ENCODE measurements at places on chromosomes 7 and 10. TPM values are rescaled to one million over a fixed set of nuclear protein-coding genes. Genes with fewer than 3 reads are reported as not detected.
A peak's percentile ranks its signal among the peaks of the same experiment; 100 is the strongest.

GRCh38 chr10:23172429-23173213 is 19.5 kb upstream of the PTF1A start:
- no peak for DNase-seq

- no peak for DNase-seq
Observed at GRCh38 chr7:36852931-36853330, 128.6 kb upstream of the AOAH start.

DNA sequence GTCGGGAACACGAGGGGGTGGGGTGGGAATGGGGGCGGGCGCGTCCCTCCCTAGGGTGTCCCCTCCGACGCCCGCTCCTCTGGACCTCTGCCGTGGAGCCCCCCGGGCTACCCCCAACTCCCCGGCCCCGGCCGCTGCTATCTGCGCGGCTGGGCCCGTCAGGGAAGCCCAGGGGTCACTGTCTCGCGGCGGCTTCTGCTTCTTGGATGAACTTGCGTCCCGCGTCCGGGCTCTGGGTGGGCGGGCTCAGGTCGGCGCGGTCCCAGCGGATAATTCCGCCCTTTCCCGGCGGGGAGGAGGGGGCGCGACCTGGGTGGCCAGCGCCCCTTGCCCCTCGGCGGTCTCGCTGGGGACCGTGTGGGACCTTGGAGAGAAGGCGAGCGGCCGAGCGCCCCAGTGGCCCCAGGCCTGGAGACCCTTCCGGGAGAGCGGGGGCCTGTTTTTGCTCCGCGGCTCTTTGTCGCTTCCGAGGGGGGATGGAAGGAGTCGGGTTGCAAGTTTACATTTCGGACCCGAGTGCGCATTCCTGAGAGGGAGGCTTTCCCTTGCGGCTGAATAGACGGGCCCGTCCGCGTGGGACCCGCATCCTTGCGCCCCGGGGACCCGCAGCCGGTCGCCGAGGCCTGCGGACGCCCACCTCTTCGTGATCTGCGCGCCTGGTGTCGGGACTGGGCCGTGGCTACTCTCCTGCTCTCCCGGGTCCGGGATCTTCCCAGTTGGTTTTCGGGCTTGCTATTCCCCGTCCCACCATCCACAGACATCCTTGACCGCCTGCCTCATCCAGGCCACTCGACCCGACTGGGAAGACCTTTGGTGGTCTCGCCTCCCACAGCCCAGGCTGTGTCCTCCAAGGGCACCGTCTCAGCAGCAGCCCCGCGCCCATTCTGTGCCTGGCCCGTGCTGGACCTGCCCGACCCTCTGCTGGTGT is 812 bp downstream of the DOCK1 start:
- DNase-seq: no peak

CD36 gene
- total RNA-seq: 399 TPM

- no peak for DNase-seq
Observed at GRCh38 chr7:27678617-27679260, 16.1 kb upstream of the HIBADH start.

DNA sequence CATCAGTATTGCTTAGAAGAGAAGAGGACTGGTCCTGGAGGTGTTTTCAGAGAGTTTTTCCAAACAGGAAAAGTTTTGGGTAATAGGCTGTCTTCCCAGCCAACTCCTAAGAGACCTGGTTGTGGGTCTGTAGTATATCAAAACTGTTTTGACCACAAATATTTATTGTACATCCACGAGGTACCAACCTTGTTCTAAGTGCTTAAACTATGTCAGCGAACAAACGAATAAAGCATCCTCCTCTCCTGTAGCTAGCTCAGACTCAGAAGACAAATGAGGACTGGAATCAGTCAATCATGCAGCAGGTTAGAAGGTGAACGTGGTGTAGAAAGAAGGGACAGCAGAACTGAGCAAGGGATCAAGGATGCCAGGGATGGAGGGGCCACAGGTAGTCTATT is 61.6 kb upstream of the MKI67 start:
- DNase-seq: no peak

DNA sequence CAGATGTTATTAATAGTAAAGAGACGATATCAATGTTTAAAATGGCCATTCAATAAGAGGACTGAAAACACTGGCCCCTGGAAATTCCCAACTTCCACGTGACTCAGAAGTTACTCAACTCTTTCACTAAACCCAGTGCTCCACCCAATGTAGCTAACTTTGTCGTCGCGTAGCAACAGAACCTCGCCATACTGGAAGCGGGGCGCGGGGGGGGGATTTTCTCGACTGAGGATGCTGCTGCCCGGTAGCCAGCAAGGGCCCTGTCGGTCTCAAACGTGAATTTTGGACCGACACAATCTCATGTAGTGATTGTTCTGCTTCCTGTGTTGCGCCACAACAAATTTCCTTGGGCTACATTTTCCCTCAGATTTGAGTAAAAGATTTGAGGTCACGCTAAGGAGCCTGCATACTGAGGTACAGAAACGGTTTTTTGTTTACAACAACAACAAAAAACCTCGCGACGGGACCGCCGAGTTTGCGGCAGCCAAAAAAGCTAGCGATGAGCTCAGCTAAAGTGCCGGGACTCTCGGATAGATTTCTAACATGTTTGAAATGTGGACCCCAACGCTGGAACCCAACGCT is 977 bp upstream of the SFR1 start:
- DNase-seq: peak; percentile 93

NPSR1 gene
- total RNA-seq: 0.58 TPM

HOGA1 gene
- 0.53 TPM for total RNA-seq

- DNase-seq: no peak
Observed at GRCh38 chr7:27992755-27993493, 187.7 kb downstream of the JAZF1 start.

ABCB4 gene
- 1.2 TPM for total RNA-seq

DNA sequence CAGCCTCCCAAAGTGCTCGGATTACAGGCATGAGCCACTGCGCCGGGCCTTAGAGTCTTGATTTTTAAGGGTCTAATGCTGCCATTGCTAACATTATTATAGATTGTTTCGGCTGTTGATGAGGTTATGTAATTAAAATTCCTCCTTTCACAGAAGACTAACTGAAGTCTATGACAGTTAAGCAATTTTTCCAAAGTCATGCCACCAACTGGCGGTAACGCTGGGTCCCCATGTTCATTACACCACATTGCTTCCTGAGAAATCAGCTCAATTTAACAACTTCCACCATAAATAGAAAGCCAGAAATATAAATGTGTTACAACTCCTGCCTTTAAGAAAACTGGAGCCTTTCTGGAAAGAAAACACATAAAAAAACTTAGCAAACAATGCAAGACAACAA is 3.5 kb downstream of the ERLIN1 start:
- no peak for DNase-seq

DNA sequence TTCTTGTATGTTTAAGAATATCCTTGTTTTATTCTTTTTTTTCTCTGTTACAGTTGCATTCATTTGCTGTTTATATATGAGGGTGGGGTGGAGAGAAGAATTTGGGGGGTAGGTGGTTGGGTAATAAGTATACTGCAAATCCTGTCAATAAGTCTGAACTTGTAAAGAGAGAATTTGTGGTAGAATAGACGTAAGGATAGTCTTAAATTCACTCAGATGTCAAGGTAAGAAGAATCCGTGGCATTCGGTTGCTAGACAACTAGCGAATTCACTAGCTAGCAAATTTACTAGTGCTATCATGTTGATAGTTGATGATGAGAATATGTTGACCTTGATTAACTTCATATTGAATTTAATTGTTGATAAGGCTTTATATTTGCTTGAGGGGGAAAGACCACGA is 40.7 kb downstream of the RSBN1L start:
- no peak for DNase-seq

NRAP gene
- total RNA-seq: 1.5 TPM
